ENCODE measurements at places on chromosomes 4 and X. TPM values are rescaled to one million over a fixed set of nuclear protein-coding genes. Genes with fewer than 3 reads are reported as not detected.

The TLR8 gene
- not detected for total RNA-seq

The RTL9 gene
- 0.15 TPM for total RNA-seq

The WAS gene
- total RNA-seq, result 0.31 TPM

The CXCL5 gene
- total RNA-seq, result 25.3 TPM

The MYOZ2 gene
- not detected for total RNA-seq

The FGF5 gene
- total RNA-seq, result 0.11 TPM

The IGBP1 gene
- 59.9 TPM for total RNA-seq

The ZNF630 gene
- total RNA-seq, result 0.27 TPM

The CCDC158 gene
- total RNA-seq, result not detected

The FHDC1 gene
- 1.1 TPM for total RNA-seq

The HS6ST2 gene
- total RNA-seq, result 0.15 TPM

The STK26 gene
- 8.8 TPM for total RNA-seq

The MGST2 gene
- total RNA-seq, result 55.3 TPM

The UCHL1 gene
- total RNA-seq, result 837 TPM

The MXRA5 gene
- not detected for total RNA-seq

The MAGIX gene
- 1.9 TPM for total RNA-seq

The MAGEH1 gene
- 7.2 TPM for total RNA-seq

Measured in A549 treated with dexamethasone at 1 μM for 4 hours (cell line).